ENCODE measurements at places on chromosomes 11 and 22.

DNA sequence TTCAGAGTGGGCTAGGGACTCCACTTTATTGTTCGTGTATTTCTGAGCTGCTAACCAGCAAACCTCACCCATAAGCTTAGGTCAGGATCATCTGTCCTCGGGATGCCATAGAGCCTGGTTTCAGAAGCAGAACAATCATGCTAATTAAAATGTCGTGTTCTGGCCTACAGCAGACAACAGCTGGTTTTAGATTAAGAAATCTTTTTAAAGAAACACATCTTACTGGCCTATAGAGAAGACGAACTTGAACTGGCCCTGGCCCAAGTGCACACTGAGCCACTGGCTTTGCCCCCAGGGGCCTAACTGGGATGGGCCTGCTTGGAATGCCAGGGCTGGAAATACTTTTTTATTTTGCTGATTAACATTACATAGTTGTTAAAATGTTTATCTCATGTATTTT is 63.2 kb downstream of the ALX4 start:
- peak; percentile 52 for DNase-seq

DNA sequence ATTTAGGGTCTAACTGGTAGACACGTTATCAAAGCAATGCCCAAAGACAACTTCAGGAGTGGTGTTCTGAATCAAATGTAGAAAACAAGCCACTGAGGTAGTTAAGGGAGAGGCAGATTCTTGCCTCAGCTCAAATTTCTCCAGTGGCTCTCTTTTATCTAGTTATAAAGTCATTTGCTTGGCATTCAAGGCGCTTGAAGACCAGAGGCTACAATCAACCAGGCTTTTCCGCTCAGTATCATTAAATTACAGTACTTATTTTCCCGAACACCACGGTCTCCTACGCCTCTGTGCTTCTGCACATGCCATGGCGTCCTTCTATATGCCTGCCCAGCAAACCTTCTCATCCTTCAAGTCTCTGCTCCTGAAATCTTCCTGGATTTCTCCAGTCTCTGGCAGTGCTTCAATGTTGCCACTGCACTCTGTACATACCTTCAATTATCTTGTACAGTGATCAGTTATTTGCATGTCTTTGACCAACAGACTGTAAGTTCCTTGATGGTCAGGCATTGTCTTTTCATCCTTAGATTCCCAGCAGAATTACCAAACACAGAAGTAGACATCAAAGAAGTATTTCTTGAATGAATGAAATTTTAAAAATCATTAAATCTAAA is 1.4 kb downstream of the POGLUT3 start:
- DNase-seq, result peak; percentile 26

DNA sequence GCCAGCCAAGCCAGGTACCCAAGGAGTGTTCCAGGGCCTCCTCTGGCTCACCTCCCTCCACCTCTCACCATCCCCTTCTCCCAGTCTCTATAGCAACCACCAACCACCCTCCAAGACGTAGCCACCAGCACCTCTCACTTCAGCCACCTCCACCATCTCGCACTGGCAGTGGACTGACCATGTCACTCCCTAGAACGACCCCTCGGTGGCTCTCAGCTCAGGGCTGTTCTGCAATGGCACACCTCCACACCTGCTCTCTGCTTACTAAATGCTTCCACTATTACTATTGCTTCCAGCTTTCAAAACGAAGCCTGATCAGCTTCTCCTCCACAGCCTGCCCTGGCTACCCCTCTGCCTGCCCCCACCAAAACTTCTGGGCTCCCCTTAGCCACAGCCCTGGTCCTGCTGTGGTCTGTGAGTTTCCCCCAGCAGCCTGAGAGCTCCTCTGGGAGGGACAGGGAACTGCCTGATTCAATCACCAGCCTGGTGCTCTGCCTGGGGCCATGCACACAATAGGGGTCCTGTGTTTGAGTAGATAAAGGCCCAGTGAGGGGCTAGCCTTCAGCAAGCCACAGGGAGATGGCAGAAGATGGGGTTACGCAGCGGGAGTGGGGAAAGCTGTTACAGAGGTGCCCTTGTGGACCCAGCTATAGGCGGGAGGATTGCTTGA is 17.5 kb upstream of the CBX7 start:
- no peak for DNase-seq

- peak; percentile 45 for DNase-seq
Observed at GRCh38 chr11:84384731-84385130, 1098.6 kb upstream of the CCDC90B start.

DNA sequence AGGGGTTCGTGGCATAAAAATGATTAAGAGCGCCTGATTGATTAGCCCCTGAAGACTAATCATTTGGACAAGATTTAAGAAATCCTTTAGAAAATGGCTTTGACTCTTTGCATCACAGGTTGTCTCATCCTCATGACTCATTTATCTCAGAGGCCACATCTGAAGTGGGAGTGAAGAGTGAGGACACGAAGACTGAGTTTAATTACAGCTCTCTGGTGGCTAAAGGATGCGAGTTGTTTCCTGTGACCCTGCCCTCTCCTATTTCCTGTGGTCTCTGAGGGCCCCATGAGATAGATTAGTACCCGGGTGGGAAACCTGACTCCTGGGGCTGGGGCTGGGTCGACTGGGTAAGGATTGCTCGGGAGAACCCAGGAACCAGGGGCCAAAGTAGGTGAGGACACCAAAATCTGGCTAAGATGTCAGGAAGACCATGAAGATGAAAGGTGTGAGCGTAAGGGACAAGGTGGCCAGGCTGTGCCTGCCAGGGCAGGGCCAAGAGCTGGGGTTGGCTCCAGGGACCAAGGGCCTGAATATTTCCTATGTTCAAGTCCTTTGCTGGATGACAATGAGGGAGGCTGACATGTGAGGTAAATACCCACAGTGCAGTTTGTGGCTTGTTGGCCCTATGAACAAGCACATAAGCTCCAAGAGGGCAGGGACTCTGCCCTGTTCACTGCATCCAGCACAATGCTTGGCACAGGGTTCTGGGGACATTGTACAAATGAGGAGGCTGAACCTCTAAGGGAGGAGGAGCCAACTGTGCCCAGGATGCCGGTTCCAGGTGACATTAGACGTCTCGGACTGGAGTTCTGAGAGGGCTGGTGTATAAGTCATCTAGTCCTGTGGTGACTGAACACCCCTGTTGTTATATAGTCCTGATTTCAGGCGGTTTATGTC is 3.6 kb downstream of the OTOG start:
- no peak for DNase-seq

DNA sequence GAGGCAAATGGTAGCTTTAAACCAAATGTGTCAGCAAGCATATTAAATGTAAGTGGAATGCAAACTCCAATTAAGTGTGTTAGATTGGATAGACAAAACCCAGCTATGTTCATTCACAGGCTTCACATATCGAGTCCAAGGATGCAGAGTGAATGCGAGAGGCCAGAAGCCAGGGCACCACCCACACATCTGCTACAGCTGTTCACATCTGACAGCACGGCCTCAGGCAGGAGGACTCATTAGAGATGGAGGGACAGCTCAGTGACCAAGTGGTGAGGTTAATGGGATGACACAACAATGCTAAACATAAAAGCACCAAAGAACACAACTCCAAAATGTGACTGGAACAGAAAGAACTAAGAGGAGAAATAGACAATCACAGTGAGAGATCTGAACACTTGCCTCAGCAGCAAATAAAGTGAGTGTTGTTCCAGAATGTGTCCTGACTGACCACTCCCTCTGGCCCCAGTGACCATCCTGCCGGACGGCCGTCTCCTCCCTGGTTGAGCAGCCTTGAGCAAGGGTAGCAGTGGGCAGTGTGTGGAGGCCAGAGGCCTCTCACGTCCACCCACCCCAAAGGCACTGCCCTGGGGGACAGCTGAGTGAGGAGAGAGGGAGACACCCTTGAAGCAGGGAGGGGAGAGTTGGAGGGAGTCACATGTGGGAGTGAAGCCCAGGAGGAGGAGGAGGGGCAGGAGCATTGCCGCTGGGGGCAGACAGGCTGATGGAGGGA is 23.8 kb downstream of the ALG12 start:
- no peak for DNase-seq

- DNase-seq, result peak; percentile 30
Observed at GRCh38 chr22:49954991-49955580, 5.5 kb upstream of the PIM3 start.

- peak; percentile 23 for DNase-seq
Observed at GRCh38 chr11:110728883-110729282, 16.6 kb upstream of the ARHGAP20 start.

GRCh38 chr11:123597859-123598258 is 56.6 kb downstream of the SCN3B start:
- DNase-seq, result no peak

DNA sequence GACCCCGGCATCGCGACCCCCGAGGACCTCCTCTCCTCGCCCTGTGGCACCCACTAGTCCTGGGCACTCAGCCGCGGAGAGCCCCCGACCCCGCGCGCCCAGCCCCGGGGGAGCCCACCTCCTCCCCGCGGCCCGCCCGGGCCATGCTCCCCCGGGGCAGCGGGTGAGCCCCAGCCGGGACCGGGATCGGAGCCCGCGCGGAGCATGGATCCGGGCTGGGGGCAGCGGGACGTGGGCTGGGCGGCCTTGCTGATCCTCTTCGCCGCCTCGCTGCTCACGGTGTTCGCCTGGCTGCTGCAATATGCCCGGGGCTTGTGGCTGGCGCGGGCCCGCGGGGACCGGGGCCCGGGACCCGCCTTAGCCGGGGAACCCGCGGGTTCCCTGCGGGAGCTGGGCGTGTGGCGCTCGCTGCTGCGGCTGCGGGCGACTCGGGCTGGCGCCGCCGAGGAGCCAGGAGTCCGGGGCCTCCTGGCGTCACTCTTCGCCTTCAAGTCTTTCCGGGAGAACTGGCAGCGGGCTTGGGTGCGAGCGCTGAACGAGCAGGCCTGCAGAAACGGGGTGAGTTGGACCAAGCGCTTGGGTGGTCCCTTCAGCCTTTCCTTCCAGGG is 498 bp downstream of the C2CD2L start:
- DNase-seq, result no peak
